CMK (cell line): ENCODE measurements at places on chromosomes 3 and 15.

DNA sequence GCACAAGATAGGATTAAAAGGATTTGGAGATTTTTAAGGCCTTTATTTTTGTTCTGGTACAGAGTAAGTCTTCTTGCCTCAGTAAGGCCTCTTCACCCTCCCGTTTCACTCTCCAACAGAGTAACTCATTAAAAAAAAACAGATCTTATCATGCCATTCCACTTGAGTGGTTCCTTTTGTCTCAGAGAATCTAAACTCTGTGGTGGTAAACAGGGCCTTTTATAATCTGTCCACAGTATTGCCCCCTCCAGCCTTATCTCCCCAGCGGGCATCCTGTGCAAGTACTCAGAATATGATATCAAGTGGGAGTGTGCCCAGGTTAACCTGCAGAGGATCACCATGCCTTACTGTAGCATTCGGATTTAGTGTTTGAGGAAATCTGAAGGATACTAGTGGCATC is 20.3 kb upstream of the ATOSA start:
- peak; percentile 31 for DNase-seq

- peak; percentile 29 for DNase-seq
Measured at GRCh38 chr15:80902298-80902801, 87.3 kb downstream of the MESD start.

DNA sequence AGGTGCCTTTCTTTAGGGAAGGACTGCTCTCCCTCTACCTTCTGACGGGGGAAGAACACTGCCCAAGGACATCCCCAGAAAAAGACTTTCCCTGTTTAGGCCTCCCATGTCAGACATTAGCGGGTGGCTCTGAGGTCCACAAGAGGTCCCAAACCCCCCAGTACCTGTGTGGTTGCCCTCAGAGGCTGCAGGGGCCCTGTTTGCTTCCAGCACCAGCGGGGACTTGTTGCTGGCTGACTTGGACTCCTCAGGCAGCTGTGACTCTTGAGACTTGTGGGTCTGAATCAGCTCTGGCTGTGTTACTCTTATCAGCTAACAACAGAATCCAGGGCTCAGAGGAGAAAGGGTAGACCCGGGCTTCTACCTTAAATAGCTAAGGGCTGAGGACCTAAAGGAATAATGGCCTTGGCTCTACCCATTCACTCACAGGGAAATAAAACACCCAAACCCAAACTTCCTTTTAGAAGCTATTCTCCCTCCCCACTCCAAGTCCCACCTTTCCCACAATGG is 39.2 kb downstream of the SEMA3G start:
- no peak for DNase-seq

DNA sequence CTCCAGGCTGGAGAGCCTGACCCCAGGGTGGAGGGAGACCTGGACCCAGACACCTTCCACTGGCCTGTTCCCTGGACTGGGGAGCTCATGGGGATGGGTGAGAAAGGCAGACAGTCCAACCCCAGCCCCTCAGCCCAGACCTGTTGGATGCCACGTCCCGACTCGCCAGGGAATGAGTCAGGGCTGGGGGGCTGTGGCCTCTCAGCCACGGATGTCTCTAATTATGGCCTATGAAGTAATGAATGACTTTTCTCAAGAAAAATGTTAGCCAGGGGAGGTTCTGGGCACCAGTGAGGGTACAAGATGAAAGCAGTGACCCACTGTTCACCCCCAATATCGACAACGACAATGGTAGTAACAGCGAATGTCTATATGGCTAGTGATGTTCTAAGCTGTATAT is 107.0 kb upstream of the RPL32 start:
- no peak for DNase-seq

GRCh38 chr15:89157918-89158564 is 63.3 kb downstream of the RLBP1 start:
- DNase-seq, result no peak

DNA sequence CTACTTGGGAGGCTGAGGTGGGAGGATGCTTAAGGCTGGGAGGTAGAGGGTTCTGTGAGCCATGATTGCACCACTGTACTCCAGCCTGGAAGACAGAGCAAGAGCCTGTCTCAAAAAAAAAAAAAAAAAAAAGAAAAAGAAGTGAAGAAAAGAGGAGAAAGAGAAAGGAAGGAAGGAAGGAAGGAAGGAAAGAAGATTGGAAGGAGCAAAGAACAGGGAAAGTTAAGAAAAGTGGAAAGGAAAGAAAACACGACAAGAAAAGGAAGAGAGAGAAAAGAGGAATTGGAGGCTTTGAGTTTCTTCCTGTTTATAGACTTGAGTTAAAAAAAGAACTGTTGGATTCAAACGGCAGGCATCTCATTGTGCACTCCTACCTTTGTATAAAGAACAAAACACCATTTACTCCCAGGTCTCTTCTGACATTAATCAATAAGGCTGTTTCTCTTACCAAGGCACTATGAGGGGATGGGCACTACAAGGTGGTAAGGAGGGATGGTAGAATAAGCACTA is 73.5 kb downstream of the EDEM1 start:
- DNase-seq, result no peak

- DNase-seq, result peak; percentile 61
Measured at GRCh38 chr3:73072634-73073033, 11.2 kb downstream of the EBLN2 start.

- DNase-seq, result no peak
Measured at GRCh38 chr15:64004587-64004986, 41.7 kb downstream of the DAPK2 start.

- no peak for DNase-seq
Measured at GRCh38 chr15:63015618-63016017, 26.9 kb upstream of the TPM1 start.

DNA sequence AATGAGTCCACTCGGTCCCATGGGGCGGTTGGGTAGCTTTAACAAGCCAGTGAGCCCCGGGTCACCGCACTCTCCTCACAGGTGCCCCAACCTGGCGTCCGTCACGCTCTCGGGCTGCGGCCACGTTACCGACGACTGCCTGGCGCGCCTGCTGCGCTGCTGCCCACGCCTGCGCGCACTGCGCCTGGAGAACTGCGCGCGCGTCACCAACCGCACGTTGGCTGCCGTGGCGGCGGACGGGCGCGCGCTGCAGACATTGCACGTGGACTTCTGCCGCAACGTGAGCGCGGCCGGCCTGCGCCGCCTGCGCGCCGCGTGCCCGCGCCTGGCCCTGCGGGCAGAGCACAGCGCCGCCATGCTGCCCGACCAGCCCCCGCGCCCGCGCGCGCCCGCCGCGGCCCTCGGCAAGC is 3.4 kb downstream of the FBXL22 start:
- peak; percentile 69 for DNase-seq

- DNase-seq, result no peak
Measured at GRCh38 chr15:29854413-29854812, 32.1 kb upstream of the TJP1 start.

- DNase-seq, result peak; percentile 42
Measured at GRCh38 chr3:158790901-158791589, 10.8 kb upstream of the MFSD1 start.

GRCh38 chr15:33985287-33985686 is 17.0 kb downstream of the CHRM5 start:
- no peak for DNase-seq

DNA sequence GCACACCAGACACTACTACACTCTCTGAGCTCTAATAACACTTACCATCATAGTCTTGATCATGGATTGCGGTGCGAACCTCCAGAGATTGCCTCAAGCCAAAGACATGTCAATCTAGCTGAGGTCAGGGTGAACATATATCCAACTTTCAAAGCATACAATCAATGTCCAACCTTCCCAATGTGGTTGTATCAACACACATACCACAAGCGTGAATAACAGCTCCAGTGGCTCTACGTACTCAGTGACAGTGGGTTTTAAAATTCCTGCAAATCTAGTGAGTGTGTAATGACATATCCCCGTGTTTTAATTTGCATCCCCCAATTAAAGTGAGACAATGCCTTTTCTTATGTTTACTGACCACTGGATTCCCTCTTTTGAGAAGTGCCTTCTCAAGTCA is 29.6 kb downstream of the SFMBT1 start:
- DNase-seq, result no peak

GRCh38 chr3:183824761-183825455 is 469 bp downstream of the MAP6D1 start:
- no peak for DNase-seq

DNA sequence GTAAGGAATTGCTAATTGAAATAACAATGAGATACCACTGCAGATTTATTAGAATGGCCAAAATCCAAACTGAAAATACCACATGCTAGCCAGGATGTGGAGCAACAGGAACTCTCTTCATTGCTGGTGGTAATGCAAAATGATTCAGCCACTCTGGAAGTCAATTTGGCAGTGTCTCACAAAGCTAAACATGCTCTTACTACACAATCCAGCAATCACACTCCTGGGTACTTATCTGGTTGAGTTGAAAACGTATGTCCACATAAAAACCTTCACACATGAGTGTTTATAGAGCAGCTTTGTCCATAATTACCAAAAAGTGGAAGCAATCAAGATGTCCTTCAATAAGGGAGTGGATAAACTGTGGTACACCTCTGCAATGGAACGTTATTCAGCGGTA is 113.3 kb downstream of the SMAD6 start:
- DNase-seq, result no peak

DNA sequence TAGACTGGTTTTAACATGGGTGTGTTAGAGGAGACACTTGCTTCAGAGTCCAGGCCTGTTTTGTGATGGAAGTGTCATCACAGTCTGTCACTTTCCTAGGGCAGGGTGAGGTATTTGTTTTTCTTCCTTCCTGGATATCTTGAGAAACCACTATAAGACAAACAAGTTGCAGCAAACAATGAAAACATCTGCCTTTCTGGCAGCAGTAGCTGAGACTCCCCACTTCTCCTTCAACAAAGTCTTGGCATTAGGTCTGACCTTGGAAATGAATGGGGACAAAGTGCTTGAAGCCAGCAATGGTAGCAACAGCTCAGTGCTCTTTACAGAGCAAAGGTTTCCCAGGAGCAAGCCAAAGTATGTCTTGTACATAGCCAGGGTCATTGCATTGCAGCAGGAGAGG is 64.6 kb downstream of the CD200 start:
- DNase-seq, result no peak

GRCh38 chr3:122714273-122714672 is 33.6 kb downstream of the PARP14 start:
- DNase-seq, result no peak

DNA sequence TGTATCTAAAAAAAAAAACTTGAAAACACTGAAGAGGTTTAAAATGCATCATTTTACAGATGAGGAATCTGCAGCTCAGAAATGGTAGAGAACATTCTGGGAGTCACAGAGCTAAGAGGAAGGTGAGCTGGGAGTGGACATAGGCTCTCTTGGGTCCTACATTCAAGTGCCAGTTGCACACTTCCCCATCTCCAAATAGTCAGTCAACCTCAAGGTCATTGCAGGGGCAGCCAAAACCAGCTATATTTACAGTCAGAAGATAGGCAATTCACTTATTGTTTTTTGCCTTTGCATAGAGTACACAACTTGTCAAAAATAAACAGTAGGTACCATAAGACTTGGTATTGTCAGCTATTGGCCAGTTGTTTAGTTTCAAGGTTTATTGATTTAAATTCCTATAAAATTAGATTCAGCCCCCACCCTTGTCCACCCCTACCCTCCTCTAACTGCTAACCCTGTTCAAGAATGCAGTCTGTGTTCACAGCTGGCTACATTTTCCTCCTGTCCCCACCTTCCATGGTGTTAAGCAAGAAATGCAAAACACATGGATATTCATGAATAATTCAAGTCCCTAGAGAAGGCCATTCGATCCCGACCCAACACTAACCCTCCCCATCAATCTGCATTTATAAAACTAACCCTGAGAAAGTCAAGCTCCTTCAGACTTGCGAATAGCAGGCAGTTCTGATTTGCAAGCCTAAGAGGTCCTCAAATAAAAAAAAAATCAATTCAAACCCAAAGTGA is 567.0 kb upstream of the MCTP2 start:
- no peak for DNase-seq

DNA sequence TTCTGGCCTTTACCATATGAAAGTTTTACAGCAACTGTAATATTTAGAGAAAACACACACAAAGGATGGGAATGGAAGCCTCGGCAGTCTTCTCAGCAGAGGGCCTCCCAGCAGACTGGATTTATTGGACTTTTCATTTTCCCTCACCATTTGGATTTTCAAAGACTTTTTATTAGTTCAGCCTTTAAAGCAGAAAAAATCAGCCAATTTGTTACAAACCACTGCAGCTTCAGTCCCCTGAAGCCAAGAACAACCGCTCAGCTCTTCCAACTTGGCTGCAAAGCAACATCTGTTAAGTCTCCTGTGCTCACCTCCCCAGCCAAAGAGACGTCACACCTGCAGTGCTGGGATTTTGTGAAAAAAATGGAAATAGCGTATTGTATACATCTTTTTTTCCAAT is 120.8 kb downstream of the GMPS start:
- DNase-seq, result no peak

GRCh38 chr3:191268737-191269136 is 60.5 kb upstream of the CCDC50 start:
- no peak for DNase-seq

DNA sequence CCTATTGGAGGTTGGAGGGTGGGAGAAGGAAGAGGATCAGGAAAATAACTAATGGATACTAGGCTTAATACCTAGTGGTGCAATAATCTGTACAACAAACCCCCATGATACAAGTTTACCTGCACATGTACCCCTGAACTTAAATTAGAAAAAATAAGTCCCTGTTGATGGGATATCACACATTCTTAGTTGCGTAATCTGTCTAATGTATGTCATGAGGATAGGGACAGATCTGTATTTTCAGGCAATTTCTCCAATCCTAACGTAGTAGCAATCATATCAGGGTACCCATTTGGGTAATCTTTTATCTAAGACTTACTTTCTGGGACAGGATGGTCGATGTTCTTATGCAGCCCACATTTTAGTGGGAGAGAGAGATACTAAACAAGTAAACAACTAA is 239.1 kb upstream of the AZI2 start:
- DNase-seq, result no peak

- DNase-seq, result no peak
Measured at GRCh38 chr3:43076857-43077256, 29.0 kb downstream of the POMGNT2 start.
